Esophagus squamous epithelium (tissue), 5 donors: ENCODE measurements at places on chromosomes 6 and 20.

DNA sequence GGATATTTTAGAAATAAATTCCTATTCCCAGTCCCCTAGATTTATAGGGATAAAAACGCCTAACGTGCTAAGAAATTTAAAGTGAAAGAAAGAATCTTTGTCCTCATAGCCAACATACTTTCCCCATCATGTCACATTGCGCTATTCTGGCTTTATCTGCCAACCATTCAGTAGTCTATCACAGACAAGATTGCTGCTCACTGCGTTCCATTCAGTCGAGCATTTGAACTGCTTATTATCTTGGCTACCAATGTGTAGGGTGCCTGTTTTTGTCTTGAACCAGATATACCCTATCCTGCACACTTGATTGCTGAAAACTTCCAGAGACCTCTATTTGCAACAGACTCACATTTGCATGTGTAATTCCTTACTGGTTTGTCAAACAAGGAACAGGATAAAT is 751.5 kb downstream of the EPHA7 start:
- no peak for DNase-seq

- no peak for DNase-seq
Measured at GRCh38 chr6:158559338-158559894, 475 bp upstream of the TMEM181 start.

DNA sequence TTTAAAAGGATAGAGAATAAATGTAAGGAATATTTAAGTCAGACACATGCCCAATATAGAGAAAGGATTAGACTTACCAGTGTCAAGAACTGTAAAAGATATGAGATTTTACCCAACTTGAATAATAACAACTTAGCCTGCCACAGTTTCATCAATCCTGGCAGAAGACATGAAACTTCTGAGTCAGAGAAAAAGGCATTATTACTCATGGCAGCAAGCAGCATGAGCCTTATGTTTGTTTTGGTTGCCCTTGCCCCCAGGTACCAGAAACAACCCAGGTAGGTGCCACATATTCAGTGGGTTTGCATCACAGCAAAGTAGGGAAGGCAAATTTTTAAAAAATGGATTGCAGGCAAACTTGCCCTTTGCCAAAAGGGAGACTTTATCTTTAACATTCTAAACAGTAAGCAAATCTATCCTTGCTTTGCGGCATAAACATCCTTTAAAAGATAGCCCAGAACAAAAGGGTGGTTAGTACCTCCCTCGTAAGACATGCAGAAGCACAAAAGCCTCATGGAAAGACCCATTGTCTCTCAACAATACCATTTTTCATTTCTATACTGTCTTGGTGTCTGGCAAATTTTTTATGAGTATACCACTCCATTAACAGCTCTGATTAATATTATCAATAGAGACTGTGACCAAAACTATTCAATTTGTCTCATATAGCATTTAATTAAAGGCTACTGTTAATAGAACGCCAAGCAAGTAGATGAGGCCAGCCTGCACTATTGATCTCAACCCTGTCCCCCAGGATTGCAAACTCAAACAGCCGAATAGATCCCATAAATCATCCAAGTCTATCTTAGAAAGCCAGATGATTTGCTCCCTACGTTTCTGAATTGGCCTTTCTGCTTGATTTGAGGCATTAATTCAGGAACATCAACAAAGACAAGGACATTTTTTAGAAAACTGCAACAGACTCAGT is 185.1 kb downstream of the COL19A1 start:
- no peak for DNase-seq

GRCh38 chr6:144008120-144008811 is at the start of gene PLAGL1:
Gene PLAGL1, minus strand, starts transcription at chr6:144008259. Its CDS starts 60,123 bp downstream, at chr6:143948136.
- no peak for DNase-seq

- DNase-seq, result no peak
Measured at GRCh38 chr20:50333812-50334211, 143.2 kb downstream of the CEBPB start.

DNA sequence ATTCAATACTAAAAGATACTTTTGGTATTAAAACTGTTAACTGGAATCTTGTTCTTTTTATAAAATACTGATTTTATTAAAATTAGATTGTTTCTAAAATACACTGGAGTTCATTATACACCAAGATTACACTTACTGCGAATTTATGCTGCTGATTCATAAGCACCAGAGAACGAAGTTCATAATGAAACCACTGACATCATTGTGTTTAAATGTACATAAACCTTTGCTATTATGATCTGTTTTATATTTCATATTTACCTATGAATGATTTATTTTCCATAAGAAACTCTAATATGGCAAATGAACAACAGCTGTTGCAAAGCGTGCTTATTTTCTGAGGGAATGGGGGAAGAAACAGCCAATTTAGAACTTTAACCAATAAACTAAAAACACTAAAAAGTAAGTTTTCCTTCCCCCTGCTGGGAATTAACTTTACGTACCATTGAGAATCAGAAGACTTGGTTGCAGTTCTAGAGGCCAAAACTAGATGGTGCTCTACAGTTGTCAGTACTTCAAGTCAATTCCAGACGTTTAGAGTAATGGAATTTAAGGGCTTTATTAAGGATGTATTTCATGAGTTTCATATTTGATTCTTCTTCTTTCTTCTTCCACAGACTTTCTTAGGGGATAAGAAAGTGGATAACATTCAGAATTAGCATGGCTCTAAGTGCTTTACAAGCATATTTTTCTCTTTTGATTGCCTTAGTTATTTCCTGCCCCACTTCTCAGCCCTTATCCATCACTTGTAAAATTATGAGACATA is 30.8 kb upstream of the COL19A1 start:
- DNase-seq, result no peak

- DNase-seq, result no peak
Measured at GRCh38 chr6:44260011-44260410, 2.7 kb upstream of the SLC35B2 start.

- DNase-seq, result no peak
Measured at GRCh38 chr6:14925025-14925698, 320.7 kb upstream of the JARID2 start.
